Activated CD4-positive, alpha-beta T cell treated with anti-CD3 and anti-CD28 coated beads, Interleukin-2, amount 50 U/mL, for 48 hours (primary cell): ENCODE measurements at places on chromosomes 6 and 20.

GRCh38 chr6:104771258-104771832 lies 88.4 kb downstream of the HACE1 start:
- no peak for DNase-seq

GRCh38 chr6:3669916-3670315 lies 81.6 kb downstream of the PXDC1 start:
- no peak for DNase-seq

- peak; percentile 67 for DNase-seq
Measured at GRCh38 chr6:29828471-29828797, 809 bp downstream of the HLA-G start.

DNA sequence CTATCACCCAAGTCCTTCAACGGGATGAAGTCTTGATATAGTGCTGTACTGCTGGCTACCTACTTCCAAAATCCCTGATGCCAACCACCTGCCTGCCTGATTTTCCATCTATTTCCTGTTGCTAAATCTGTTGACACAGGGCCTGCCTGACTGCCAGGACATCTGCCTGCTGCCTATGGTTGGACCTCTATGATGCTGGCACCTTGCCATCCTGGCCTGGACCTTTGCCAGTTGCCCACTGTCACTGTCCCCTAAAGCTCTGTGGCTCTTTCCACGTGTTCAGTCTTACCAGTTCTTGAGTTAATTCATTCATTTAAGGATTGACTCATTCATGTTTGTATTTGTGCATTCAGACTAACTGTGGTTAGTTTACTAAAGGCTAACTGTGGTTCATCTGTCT lies 9.2 kb upstream of the RGS17 start:
- no peak for DNase-seq

- DNase-seq = no peak
Measured at GRCh38 chr20:1671891-1672669, 14.5 kb upstream of the SIRPG start.

DNA sequence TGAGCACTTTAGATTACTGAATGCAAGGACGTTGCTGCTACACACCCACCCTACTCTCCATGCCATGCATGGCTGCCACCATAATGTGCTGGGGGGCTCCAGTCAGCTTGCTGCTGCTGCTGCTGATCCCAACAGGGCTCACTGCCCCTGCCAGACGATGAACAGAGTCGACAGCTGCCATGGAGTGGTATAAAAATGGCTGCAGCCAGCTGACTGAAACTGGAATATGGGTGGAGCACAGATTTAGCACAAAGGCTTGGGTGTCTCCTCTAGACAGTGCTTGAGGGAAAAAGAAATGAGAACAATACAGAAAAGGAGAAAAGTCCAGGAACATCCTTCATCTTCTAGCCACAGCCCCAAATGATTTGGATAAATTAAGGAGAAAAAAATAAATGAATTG lies 150.7 kb downstream of the PDSS2 start:
- DNase-seq = no peak

GRCh38 chr6:108609276-108609769 lies 48.6 kb downstream of the FOXO3 start:
- no peak for DNase-seq

DNA sequence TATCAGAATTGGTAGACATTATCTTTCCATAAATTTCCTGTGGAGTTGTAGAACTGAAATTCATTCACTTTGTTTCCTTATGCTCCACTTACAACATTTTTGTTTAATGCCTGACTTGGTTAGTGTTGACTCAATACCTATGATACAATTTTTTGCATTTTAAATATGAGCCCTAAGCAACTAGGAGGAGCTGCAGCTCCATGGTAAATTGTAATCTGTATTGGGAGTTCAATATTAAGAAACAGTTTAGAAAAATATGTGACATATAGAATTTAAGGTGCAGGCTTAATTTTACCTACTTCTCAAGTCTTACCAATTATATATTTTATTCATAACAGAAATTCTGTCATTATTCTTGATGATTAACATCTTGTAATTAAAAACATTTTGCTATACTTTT lies 868.3 kb downstream of the EYS start:
- no peak for DNase-seq

GRCh38 chr6:134422426-134423231 lies 104.7 kb upstream of the SGK1 start:
- DNase-seq = no peak

DNA sequence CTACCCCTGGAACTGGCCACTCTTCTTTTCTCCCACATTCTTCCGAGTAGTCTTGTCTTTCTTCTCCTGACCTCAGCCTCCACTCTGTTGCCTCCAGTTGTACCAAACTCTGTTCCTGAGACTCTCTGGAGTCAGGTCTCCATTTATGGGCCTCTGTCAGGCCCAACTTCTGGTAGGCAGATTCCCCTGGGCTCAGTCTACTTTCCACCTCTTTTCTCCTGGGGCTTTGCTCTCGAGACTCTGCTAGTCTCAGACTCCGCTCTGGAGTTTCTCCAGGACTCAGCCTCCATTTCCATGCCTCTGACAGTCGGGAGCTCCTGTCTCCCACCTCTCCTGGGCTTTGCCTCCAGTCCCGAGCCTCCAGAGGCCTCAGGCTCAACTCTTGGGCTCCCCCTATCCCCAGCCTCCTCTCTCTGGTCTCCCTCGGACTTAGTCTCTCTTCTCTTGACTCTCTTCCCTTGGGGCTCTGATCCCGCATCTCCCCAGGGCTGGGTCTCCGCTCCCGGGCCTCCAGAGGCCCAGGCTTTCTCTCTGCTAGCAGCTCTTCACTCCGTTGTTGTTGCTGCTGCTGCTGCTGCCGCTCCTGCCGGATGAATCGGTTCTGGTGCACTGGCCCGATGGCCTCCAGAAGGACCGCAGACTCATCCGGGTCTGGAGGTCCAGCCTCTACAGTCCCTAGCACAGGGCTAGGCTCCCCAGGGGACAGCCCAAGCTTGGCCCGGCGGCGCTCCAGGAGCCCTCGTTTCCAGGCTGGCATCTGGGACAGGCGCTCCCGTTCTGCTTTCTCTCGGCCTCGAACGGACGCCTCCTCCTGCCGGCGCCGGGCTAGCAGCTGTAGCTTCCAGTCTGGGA lies 1.1 kb downstream of the PPP1R18 start:
- DNase-seq = peak; percentile 47

- no peak for DNase-seq
Measured at GRCh38 chr6:106591111-106591825, 38.0 kb downstream of the RTN4IP1 start.

DNA sequence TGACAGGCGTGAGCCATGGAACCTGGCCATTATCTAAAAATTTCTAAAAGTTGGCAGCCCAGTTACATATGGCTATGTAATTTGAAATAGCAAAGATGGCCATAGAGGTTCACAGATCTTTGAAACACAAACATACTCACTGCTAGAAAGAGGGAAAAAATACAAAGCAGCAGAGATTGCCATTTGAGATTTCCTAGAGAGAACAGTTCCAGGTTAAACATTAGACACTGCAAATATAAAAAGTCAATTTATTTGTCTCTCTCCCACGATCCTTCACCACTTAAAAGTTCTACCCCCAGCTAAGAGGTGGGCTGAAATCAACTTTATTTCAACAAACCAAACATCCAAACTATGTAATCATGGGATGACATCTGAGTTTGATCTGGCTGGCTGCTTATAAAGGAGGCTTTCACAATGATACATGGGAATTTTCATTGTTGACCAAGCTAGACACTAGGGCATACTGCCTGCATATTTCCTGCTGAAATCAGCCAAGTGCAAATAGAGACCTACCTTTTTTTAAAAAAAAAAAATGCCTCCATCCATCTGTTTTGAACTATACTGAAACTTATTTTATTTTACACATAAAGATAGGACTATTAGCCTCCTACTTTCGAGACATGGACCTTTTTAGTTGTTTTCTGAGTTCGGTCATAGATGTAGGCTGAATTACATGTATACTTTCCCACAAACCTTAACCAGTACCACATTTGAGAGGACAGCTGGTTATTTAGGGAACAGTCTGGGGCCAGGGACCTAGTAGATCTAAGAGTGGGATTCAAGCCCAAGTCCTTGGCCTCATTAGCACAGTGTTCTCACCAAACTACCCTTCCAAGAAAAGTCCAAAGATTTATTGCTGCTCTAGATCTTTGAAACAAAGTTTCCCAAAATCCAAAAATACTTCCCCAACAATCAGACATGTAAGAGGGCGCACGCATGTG lies 16.6 kb downstream of the DCDC2 start:
- no peak for DNase-seq

DNA sequence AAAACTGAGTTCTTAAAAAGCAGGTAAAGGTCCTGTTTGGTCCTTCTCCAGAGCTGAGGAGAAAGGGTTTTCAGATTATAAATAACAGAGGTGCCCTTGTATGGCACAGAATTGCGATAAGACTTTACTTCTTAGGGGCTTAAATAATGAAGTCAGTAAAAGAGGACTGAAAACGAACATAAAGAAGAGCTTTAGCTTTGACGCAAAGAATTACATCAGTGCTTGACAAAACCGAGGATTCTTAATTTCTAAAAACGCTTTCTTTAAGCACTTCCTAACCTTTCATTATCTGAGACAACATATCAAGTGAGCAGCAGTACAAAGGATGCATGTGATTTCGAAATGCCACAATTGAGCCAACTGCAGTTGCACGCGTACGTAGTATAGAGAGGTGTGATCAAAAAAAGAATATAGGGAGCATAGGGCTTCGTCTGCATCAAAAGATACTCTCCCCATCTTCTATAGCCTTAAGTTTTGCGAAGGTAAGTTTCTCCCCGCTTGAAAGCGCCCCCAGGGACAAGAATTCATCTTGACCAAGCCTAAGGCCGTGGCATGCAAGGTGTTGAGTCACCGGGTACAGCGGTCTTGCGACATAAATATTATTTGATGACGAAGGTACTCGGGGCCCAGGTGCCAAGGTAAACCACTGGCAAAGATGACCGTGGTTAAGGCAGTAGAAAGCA lies 778 bp upstream of the LOC128125822 start:
- DNase-seq = peak; percentile 41

GRCh38 chr6:158066136-158066781 lies 84.6 kb downstream of the SYNJ2 start:
- DNase-seq = no peak

DNA sequence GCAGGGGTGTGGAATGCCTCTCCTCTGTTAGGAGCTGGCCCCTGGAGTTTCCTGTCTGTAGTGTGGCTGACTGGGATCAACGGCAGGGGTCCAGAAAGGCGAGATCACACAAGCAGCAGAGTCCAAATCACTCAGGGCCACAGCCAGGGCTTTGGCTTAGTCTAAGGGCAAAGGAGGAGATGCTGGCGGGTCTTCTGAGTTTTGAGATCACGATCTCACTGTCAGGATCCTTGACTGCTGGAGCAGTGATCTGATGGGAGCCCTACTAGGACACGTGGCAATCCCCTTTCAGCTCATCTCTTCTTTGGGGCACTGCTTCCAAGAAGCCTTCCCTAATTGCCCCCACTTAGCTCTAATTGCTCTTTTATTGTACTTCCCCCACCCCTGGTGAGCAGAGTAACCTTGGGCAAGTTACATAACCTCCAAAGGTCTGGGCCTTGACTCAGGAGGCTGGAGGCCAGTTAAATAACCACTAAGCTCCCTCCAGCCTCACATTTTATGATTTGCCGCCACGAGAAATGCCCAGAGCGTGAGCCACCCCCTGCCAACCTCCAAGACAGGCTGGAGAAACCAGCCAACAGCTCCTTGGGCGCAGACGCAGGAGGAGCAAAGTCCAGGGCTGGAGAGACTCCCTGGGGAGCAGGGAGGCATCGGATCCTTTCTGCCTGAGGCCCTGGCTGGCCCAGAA lies 12.0 kb downstream of the KCNK5 start:
- no peak for DNase-seq

- DNase-seq = no peak
Measured at GRCh38 chr6:16494793-16495192, 256.4 kb downstream of the GMPR start.

- DNase-seq = no peak
Measured at GRCh38 chr6:158763434-158764182, 55.6 kb downstream of the EZR start.
